Activated CD8-positive, alpha-beta T cell treated with anti-CD3 and anti-CD28 coated beads for 36 hours (primary cell): ENCODE measurements at places on chromosomes 3 and 15. TPM values are rescaled to one million over a fixed set of nuclear protein-coding genes. Genes with fewer than 3 reads are reported as not detected.
A peak's percentile ranks its signal among the peaks of the same experiment; 100 is the strongest.

SNTN gene
- total RNA-seq, result not detected

GRCh38 chr15:26132811-26133210 lies 269.7 kb upstream of the ATP10A start:
- no peaks in the 10 kb centered on the region for H3K4me1 ChIP-seq
- no peak for DNase-seq
- H3K27ac ChIP-seq, result no peak overlapping the region
- no peaks in the 10 kb centered on the region for H3K36me3 ChIP-seq

DNA sequence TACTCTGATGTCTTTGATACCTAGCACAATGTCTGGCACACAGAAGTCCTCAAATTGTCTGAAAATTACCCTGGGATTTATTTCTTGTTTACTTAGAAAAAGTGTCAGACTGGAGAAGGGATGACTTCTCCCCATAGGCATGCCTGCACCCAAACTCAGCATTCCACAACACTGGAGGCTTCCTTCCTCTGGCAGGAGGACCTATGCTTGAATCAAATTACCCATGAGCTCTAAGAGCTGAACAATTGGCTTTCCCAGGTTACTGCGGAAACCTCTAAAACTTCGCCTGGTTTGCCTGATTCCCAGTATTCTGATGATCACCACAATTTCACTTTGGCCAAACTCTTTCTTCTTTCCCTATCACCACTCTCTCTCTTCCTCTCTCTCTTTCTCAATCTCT lies 217.4 kb downstream of the DIPK2A start:
- DNase-seq, result no peak
- H3K4me1 ChIP-seq, result peaks cover 6% of the 10 kb centered on the region
- H3K27me3 ChIP-seq, result no peaks in the 10 kb centered on the region
- no peak overlapping the region for H3K27ac ChIP-seq
- H3K4me3 ChIP-seq, result no peak overlapping the region

GRCh38 chr15:64678126-64678819 lies 97.1 kb downstream of the RBPMS2 start:
- DNase-seq, result no peak
- H3K27me3 ChIP-seq, result no peaks in the 10 kb centered on the region
- peaks cover 17% of the 10 kb centered on the region for H3K36me3 ChIP-seq
- peak overlapping the region; percentile 40 for H3K27ac ChIP-seq
- no peaks in the 10 kb centered on the region for H3K4me1 ChIP-seq
- H3K4me3 ChIP-seq, result no peak overlapping the region

MB21D2 gene
- 3.2 TPM for total RNA-seq

GRCh38 chr15:52912172-52912571 lies 122.0 kb upstream of the ONECUT1 start:
- no peak overlapping the region for H3K4me3 ChIP-seq
- no peak for DNase-seq
- H3K36me3 ChIP-seq, result no peaks in the 10 kb centered on the region

DNA sequence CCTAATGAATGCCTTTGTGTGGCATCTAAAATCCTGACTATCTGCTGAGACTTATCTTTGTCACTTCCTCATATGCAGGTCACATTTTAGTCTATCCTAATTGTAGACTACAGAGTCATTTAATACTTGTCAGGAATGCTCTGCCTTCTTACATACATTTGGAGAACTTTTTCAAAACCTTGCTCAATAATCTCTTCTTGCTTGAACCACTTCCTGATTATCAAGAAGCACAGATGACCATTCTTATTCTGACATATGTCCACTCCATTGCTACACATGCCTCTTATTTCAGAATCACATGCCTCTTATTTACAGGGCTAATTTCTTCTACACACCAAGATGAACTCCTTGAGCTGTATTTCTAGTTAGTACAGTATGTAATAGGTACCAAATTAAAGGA lies 400.3 kb downstream of the TBC1D5 start:
- no peak for DNase-seq
- no peak overlapping the region for H3K4me3 ChIP-seq
- peaks cover 1% of the 10 kb centered on the region for H3K36me3 ChIP-seq
- H3K27ac ChIP-seq, result no peak overlapping the region
- H3K4me1 ChIP-seq, result no peaks in the 10 kb centered on the region

DNA sequence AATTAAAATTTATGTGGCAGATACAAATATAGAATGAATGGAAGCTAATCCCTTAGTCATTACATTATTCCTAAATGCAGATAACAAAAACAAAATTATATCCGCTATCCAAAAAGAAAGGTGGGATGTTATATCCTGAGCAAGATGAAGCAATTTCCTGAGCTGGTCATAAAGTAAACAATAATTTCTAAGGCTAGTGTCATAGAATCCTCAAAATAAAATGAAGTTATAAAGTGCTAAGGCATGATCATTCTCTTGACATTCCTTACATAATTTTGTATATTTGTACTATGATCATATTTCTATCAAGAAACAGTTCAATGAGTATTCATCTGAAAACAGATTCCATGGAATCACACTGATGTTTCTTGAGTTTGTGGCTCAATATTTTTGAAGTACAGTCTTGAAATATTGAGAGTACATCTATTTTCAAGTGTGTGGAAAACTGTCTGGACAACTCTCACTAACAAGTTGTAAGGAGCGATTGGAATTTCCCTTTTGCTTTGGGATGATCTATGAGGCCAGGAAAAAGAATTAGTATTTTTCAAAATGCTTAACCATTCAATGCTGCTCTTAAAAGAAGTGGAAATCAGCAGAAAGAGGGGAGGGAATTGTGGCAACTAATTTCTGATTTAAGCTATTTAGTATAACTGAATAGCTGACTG lies 92.4 kb downstream of the ABI3BP start:
- H3K36me3 ChIP-seq, result no peaks in the 10 kb centered on the region
- H3K4me3 ChIP-seq, result no peak overlapping the region
- no peak overlapping the region for H3K27ac ChIP-seq
- peaks cover 2% of the 10 kb centered on the region for H3K4me1 ChIP-seq

CPLX3 gene
- total RNA-seq, result 0.11 TPM

DNA sequence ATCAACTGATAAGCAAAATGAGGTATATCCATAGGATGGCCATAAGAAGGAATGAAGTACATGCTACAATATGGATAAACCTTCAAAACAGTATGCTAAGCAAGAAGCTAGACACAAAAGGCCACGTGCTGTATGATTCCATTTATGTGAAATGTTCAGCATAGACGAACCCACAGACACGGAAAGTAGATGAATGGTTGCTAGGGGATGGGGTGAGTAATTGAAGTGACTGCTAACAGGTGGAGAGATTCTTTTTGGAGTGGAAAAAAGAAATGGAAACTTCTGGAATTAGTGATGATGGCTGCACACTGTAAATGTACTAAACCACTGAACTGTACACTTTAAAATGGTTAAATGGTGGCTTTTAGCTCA lies 630 bp upstream of the EFCAB12 start:
- DNase-seq, result peak; percentile 22
- H3K36me3 ChIP-seq, result peaks cover 40% of the 10 kb centered on the region
- peaks cover 37% of the 10 kb centered on the region for H3K4me1 ChIP-seq
- H3K27ac ChIP-seq, result peak overlapping the region; percentile 58
- peaks cover 2% of the 10 kb centered on the region for H3K27me3 ChIP-seq

GRCh38 chr3:98259707-98260106 lies 4.3 kb upstream of the OR5H6 start:
- no peaks in the 10 kb centered on the region for H3K36me3 ChIP-seq
- peaks cover 4% of the 10 kb centered on the region for H3K27me3 ChIP-seq
- no peaks in the 10 kb centered on the region for H3K4me1 ChIP-seq
- DNase-seq, result no peak
- no peak overlapping the region for H3K4me3 ChIP-seq
- no peak overlapping the region for H3K27ac ChIP-seq

NMNAT3 gene
- total RNA-seq, result 4.3 TPM

ATP8B4 gene
- 4.6 TPM for total RNA-seq

DNA sequence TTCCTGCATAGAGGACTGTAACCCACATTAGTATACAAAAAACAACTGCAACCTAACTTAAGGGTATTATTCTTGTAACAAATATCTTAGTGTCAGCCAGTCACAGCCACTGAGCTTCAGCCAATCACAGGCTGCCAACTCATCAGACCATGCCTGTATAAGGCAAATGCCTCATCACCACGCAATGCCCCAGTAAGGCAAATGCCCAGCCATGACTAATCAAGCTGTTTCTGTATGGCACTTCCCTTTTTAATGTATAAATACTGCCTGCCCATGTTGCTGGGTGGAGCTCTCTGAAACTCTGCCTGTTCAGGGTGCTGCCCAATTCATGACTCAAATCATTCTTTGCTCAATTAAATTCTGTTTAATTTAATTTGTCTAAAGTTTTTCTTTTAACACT lies 18.4 kb upstream of the GABRA5 start:
- DNase-seq, result no peak
- H3K36me3 ChIP-seq, result no peaks in the 10 kb centered on the region
- H3K27me3 ChIP-seq, result no peaks in the 10 kb centered on the region
- no peak overlapping the region for H3K27ac ChIP-seq
- H3K4me3 ChIP-seq, result no peak overlapping the region

ADGRG7 gene
- 21.2 TPM for total RNA-seq

GRCh38 chr3:9194509-9195184 lies 54.8 kb downstream of the SRGAP3 start:
- no peak overlapping the region for H3K27ac ChIP-seq
- H3K36me3 ChIP-seq, result no peaks in the 10 kb centered on the region
- no peaks in the 10 kb centered on the region for H3K4me1 ChIP-seq
- H3K27me3 ChIP-seq, result no peaks in the 10 kb centered on the region

GRCh38 chr3:186255703-186256331 lies 106.2 kb downstream of the DGKG start:
- H3K36me3 ChIP-seq, result no peaks in the 10 kb centered on the region
- DNase-seq, result peak; percentile 58
- no peak overlapping the region for H3K27ac ChIP-seq
- peaks cover 2% of the 10 kb centered on the region for H3K27me3 ChIP-seq
- peaks cover 29% of the 10 kb centered on the region for H3K4me1 ChIP-seq
- no peak overlapping the region for H3K4me3 ChIP-seq

DNA sequence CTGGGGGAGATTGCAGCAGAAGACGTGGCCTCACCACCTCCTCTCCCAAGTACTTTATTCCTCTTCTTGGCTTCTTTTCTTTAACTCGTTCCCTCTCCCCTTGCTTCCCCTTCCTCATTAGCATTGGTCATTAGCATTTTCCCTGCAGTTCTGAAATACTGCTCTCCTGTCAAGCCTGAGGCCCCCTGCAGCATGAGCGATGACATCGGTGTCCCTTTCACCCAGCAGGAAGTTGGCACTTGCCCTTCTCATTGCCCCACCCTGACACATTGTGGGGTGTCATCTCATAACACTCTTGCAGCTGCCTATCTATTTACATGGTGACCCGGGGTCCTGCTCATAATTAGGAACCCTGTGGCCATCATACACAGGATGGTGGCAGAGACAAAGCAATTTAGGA lies 167.1 kb downstream of the ARRDC4 start:
- H3K27me3 ChIP-seq, result peaks cover 3% of the 10 kb centered on the region
- H3K36me3 ChIP-seq, result no peaks in the 10 kb centered on the region
- no peaks in the 10 kb centered on the region for H3K4me1 ChIP-seq

GMNC gene
- not detected for total RNA-seq

OR4M2 gene
- total RNA-seq, result not detected

DNA sequence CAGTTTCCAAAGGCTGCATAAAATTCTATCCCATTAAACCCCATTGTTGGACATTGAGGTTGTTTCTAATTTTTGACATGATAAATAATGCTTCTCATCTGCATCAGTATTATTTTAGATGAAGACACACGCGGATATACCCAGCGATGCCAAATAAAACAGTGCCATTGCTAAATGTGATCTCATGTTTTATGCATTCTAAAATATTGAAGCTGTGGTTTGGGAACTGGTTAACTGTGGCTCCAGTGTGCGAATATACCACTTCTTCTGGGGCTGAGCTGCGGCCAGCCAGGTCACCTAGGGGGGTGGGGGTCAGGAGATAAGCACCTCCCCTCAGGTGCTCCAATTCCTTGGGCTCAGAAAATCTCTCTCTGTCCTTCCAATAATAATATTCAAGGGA lies 230.0 kb downstream of the ADAMTS9 start:
- peaks cover 2% of the 10 kb centered on the region for H3K4me1 ChIP-seq
- peaks cover 14% of the 10 kb centered on the region for H3K27me3 ChIP-seq
- no peak overlapping the region for H3K27ac ChIP-seq
- no peak overlapping the region for H3K4me3 ChIP-seq
- no peaks in the 10 kb centered on the region for H3K36me3 ChIP-seq

SNRPA1 gene
- 249 TPM for total RNA-seq

DNA sequence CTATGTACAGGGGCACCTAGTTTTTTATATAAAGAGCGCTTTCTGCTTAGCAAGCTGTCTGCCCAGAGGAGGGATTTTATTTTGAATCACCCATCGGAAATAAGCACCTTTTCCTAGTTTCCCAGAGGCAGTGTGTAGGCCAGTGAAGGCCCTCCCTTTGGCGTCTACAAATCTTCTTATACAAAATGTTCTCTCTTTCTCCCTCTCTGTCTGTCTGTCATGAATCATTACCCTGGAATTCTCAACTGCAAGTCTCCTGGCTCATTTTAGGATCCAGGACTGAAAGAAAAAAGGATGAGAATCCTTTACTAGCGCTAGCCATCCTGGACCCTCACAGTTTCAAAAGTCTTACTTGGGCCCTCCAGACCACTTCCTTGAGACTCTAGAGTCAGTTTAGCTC lies 728.1 kb downstream of the OTOL1 start:
- no peaks in the 10 kb centered on the region for H3K4me1 ChIP-seq
- H3K27ac ChIP-seq, result no peak overlapping the region

DNA sequence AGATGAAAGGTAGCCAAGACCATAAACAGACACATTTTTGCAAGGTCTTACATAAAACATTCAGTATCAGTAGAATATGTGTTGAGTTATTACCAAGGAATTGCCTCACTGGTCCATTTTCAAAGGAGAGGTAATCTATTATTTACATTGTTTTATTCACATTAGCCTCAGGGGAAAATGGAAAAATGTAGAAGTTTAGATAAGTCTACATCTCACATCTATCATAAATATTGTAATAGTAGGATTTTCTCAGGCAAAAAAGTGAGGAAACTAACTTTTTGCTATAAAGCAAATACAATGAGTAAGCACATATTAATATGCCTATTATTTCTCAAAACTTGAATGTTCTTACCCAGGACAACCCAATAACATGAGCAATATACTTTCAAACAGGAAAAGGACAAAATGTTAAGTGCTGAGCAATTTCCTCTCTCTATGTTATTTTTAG lies 184.6 kb upstream of the AGTR1 start:
- H3K36me3 ChIP-seq, result no peaks in the 10 kb centered on the region
- DNase-seq, result no peak
- no peaks in the 10 kb centered on the region for H3K27me3 ChIP-seq
- no peak overlapping the region for H3K27ac ChIP-seq
- H3K4me1 ChIP-seq, result no peaks in the 10 kb centered on the region

CLDN18 gene
- not detected for total RNA-seq

GRCh38 chr3:24272875-24273274 lies 221.8 kb downstream of the THRB start:
- no peak overlapping the region for H3K27ac ChIP-seq
- H3K4me3 ChIP-seq, result no peak overlapping the region
- DNase-seq, result no peak
- no peaks in the 10 kb centered on the region for H3K36me3 ChIP-seq

CLEC3B gene
- total RNA-seq, result not detected

GRCh38 chr3:377158-377561 lies 180.6 kb downstream of the CHL1 start:
- DNase-seq, result no peak
- no peak overlapping the region for H3K27ac ChIP-seq
- H3K27me3 ChIP-seq, result no peaks in the 10 kb centered on the region

- H3K4me1 ChIP-seq, result no peaks in the 10 kb centered on the region
- no peaks in the 10 kb centered on the region for H3K36me3 ChIP-seq
- H3K4me3 ChIP-seq, result no peak overlapping the region
These were observed 460.7 kb downstream of the ROBO1 start for GRCh38 chr3:79306934-79307570.
